Spleen (tissue), 13 donors: ENCODE measurements at places on chromosomes 5 and 9.
A peak's percentile ranks its signal among the peaks of the same experiment; 100 is the strongest.

DNA sequence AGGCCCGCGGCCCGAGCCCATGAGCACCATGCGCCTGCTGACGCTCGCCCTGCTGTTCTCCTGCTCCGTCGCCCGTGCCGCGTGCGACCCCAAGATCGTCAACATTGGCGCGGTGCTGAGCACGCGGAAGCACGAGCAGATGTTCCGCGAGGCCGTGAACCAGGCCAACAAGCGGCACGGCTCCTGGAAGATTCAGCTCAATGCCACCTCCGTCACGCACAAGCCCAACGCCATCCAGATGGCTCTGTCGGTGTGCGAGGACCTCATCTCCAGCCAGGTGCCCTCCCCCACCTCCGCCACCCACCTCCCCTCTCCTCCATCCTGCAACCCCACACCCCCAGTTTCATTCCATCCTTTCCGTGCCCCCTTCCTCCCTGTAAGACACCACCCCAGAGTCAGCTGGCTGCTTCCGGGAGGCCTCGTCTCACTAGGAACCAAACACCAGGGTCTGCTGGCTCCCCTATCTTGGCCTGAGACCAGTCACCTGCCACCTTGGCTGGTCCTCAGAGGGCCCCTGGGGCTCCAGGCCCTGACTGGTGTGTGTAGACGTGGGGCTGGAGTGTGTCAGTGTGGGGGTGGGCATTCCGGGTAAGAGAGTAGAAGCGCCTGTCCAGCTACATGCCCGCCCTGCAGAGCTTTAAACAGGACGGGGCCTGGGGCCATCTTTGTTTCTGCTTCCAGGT, 655 bp downstream of the GRIN1 start:
- no peak overlapping the region for H3K27ac ChIP-seq
- no peak for DNase-seq
- peaks cover 98% of the 10 kb centered on the region for H3K27me3 ChIP-seq
- no peaks in the 10 kb centered on the region for H3K36me3 ChIP-seq
- peaks cover 27% of the 10 kb centered on the region for H3K4me1 ChIP-seq
- H3K4me3 ChIP-seq, result no peak overlapping the region

GRCh38 chr9:133961226-133962165, 30.6 kb downstream of the VAV2 start:
- no peaks in the 10 kb centered on the region for H3K27me3 ChIP-seq
- no peak overlapping the region for H3K4me3 ChIP-seq
- peak; percentile 75 for DNase-seq

GRCh38 chr5:124856726-124857125, 110.3 kb upstream of the ZNF608 start:
- DNase-seq, result no peak
- no peak overlapping the region for H3K4me3 ChIP-seq

DNA sequence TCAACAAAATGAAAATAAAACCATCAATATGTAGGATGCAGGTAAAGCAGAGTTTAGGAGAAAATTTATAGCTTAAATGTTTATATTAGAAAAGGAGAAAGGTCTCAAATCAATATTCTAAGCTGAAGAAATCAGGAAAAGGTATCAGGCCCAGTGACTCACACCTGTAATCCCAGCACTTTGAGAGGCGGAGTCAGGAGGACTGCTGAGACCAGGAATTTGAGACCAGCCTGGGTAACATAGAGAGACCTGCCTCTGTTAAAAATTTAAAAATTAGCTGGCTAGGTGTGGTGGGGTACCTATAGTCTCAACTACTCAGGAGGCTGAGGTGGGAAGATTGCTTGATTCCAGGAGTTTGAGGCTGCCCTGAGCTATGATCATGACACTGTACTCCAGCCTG, 32.2 kb downstream of the CCDC69 start:
- H3K27ac ChIP-seq, result no peak overlapping the region
- no peak for DNase-seq
- peaks cover 31% of the 10 kb centered on the region for H3K4me1 ChIP-seq
- no peaks in the 10 kb centered on the region for H3K27me3 ChIP-seq
- H3K4me3 ChIP-seq, result no peak overlapping the region

DNA sequence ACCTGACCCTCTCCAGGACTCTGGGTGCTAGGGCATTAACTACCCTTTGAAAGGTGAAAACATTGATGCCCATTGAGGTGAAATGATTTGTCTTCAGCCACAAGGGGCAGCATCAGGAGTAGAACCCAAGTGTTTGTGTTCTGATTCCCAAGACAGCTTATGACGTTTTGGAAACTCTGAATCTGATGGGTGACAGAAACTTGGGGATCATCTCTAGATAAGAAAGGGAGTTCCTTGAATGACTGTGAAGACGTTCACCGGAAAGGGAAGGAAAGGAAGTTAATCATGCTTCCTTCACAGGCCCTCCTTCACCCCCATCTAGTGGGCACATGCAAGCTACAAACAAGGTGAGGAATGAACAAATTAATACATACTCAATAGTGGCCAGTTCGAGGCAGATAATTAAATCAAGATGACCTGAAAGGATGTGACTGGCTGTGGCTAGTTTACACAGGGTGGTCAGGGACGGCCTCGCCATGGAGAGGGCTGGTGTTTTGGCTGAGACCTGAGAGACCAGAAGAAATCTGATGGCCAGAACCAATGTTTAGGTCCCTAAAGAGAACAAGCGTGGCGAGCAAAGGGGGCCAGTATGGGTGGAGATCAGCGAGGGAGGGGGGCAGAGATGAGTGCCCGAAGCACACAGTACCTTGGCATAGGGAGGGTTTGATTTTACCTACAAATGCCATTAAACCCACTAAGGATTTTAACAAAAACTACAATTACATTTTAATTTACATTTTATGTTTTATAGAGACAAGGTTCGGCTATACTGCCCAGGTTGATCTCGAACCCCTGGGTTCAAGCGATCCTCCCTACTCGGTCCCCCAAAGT, 937 bp upstream of the SLC26A2 start:
- H3K27ac ChIP-seq, result peak overlapping the region; percentile 88
- H3K36me3 ChIP-seq, result no peaks in the 10 kb centered on the region
- H3K27me3 ChIP-seq, result no peaks in the 10 kb centered on the region
- peak overlapping the region; percentile 79 for H3K4me3 ChIP-seq
- peaks cover 23% of the 10 kb centered on the region for H3K4me1 ChIP-seq

DNA sequence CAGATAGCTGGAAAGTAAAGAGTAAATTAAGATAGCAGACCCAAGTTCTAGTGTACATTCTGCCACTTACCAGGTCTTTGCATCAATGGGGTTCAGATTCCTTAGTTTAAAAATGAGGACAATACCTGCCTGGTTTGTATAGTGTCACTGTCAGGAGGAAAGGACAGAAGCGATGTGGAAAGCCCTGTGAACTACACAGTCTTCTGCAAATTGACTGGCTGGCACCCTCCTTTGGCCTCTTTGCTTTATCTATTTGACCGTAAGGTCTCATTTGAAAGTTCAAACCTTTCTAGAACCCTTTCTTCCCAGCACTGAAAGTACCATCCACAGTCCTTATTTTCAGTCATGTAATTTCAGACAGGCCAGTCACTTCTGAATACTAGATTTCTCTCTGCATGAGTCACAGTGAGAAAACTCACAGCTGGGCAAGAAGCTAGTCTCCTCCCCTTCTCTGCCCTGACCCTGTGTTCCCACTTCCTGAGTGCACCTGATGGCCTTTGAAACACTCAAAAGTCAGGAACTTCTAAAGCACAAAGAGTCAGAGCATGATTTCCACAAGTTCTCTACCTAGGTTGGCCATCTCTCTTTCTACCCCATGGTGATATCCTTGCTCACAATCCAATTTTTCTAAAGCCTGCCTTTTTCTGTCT, 91.3 kb upstream of the RASEF start:
- no peak overlapping the region for H3K4me3 ChIP-seq
- H3K27ac ChIP-seq, result no peak overlapping the region
- DNase-seq, result no peak
- H3K27me3 ChIP-seq, result no peaks in the 10 kb centered on the region
- H3K36me3 ChIP-seq, result no peaks in the 10 kb centered on the region
- no peaks in the 10 kb centered on the region for H3K4me1 ChIP-seq

GRCh38 chr5:169946743-169947295, 33.5 kb downstream of the INSYN2B start:
- H3K4me1 ChIP-seq, result no peaks in the 10 kb centered on the region
- peak overlapping the region; percentile 62 for H3K27ac ChIP-seq
- H3K4me3 ChIP-seq, result no peak overlapping the region

DNA sequence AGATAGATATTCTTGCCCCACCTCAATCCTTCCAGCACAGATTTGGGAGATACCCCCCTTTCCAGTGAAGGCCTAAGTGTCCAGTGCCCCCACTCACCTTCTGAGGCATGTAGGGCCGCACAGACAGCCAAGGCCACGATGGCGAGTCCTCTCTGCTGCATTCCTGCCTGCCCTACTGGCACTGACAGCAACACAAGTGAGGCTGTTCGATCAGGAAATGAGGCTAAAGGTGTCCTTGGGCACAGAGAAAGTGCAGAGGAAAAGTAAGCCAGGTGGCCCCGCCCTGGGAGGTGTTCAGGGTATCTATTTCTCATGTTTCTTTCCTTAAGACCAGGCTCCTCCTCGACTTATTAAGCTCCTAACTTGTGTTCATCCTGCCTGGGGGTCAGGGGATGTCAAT, at the start of gene CCL28:
CCL28 (minus strand) TSS at position 236 of the 400 bp plus-strand sequence; CDS start at position 161, 75 bp downstream.
- H3K27me3 ChIP-seq, result no peaks in the 10 kb centered on the region
- H3K27ac ChIP-seq, result no peak within 1 kb of the TSS
- no peaks in the 10 kb centered on the region for H3K4me1 ChIP-seq

GRCh38 chr5:135150767-135151166, 116.7 kb upstream of the PITX1 start:
- H3K4me3 ChIP-seq, result no peak overlapping the region
- no peaks in the 10 kb centered on the region for H3K4me1 ChIP-seq
- no peaks in the 10 kb centered on the region for H3K36me3 ChIP-seq
- no peaks in the 10 kb centered on the region for H3K27me3 ChIP-seq

DNA sequence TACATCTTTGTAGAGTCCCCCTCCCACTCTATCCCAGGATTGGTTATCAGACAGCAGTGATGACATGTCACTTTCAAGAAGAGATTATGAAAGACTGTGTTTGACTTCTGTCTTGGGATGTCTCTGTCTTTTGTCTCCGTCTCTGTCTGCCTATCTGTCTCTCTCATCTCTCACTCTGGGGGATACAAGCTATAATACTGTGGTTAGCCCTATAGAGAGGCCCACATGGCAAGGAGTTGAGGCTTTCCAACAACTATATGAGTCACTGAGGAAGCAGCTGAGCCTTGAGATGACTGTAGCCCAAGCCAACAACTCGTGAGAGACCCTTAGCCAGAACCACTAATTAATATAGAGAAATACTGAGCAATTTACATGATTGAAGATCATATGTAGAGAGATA, 284.8 kb downstream of the PDE4D start:
- H3K4me3 ChIP-seq, result no peak overlapping the region
- no peaks in the 10 kb centered on the region for H3K27me3 ChIP-seq
- no peak for DNase-seq
- H3K4me1 ChIP-seq, result no peaks in the 10 kb centered on the region

DNA sequence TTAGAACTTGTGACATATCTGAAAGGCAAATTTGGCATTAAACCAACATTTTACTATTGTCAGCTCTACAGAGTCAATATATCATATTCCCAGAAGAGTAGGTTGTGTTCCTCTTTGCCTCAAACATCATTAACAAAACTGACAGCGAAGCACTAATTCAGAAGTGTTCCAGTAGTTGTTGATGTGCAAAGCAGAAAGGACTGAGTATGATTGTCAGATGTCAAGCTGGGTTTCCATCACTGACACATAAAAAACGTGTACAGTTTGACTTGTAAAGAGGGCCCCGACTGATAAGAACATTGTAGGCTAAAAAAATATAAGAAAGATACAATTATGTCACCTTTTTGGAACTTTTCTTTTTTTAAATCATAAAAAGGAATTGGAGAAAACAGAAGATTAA, 101.5 kb upstream of the ZNF608 start:
- peaks cover 17% of the 10 kb centered on the region for H3K4me1 ChIP-seq
- no peak overlapping the region for H3K27ac ChIP-seq
- H3K27me3 ChIP-seq, result no peaks in the 10 kb centered on the region
- no peak overlapping the region for H3K4me3 ChIP-seq
- DNase-seq, result no peak
- no peaks in the 10 kb centered on the region for H3K36me3 ChIP-seq

GRCh38 chr9:1238407-1238806, 188.2 kb downstream of the DMRT2 start:
- H3K27me3 ChIP-seq, result no peaks in the 10 kb centered on the region
- no peak overlapping the region for H3K4me3 ChIP-seq
- no peaks in the 10 kb centered on the region for H3K36me3 ChIP-seq
- H3K27ac ChIP-seq, result no peak overlapping the region

DNA sequence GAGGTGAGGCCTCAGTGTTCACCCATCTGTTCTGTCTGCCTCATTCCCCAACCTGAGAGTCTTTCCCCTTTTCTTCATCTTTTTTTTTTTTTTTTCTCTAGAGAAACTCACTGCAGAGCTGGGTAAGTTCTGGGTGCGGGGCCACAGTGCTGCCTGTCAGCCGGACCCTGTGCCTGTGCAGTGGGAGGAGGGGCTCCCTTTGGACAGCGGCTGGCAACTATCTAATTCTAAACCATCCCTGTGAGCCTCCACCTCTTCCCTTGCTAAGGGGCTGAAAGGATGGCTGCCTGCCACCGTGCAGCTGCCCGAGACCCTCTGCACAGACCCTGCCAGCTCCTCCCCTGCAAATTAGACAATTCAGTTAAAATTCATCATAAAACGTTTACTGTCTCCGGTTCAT, 14.1 kb downstream of the BTNL9 start:
- DNase-seq, result no peak
- H3K4me1 ChIP-seq, result no peaks in the 10 kb centered on the region
- peak overlapping the region; percentile 63 for H3K4me3 ChIP-seq
- H3K27ac ChIP-seq, result peak overlapping the region; percentile 84
- H3K27me3 ChIP-seq, result no peaks in the 10 kb centered on the region

- no peaks in the 10 kb centered on the region for H3K4me1 ChIP-seq
- H3K4me3 ChIP-seq, result no peak overlapping the region
- no peaks in the 10 kb centered on the region for H3K27me3 ChIP-seq
- no peak overlapping the region for H3K27ac ChIP-seq
- no peak for DNase-seq
- H3K36me3 ChIP-seq, result no peaks in the 10 kb centered on the region
Observed at GRCh38 chr5:17367256-17367840, 130.7 kb upstream of the TAF11L2 start.

DNA sequence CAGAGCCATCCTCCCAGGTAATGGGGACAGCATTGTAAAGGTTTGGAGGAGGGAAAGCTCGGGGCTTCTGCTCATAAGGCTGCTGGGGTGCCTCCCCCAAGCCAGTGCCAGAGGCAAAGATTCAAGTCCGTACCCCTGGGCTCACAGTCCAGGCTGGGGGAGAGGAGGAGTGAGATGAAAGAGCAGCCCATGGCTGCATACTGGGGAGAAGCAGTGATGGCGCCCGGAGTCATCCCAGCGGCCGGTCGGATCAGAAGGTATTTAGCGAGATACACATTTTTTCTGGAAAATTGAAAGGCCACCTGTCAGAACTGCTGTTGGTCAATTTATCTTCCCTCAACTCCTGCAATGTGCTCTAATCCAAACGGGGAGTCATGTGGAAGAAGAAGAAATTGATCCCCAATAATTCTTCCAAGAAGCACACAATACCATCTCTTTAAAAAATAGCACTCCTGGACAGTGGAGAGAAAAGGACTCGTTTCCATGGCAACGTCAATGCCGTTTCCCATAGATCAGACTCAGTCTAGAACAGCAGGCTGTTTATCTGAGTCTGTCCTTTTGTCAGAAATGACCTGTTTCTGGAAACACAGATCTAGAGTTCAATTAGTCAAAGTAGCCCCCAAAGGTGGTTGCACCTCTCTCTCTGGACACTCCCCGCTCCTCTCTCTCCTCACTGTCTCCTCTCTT, 65.9 kb downstream of the NSG2 start:
- no peaks in the 10 kb centered on the region for H3K36me3 ChIP-seq
- H3K4me1 ChIP-seq, result no peaks in the 10 kb centered on the region
- H3K4me3 ChIP-seq, result no peak overlapping the region
- no peak for DNase-seq
